ENCODE measurements at places on chromosomes 11 and 22.
A peak's percentile ranks its signal among the peaks of the same experiment; 100 is the strongest.

DNA sequence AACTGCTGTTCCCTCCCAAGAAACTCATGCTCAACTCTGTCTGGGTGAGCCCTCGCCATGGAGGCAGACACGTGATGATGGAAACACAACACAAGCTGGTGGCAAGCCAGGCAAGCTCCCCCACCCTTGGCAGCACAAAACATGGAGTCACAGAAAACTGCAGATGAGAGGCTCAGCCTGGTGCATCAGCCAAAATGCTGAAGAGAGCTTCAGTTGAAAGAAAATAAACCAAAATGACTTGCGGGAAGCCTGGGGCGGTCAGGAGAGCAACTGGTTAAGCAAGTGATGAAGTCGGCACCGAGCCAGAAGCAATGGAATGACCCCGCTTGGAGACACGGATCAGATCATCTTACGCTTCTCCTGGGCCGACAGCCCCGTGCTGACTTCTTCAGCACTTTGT is 68.3 kb downstream of the C11orf58 start:
- DNase-seq, result no peak

GRCh38 chr11:43397251-43397650 is 38.5 kb downstream of the TTC17 start:
- no peak for DNase-seq

GRCh38 chr11:75946531-75947530 is 131.8 kb downstream of the UVRAG start:
- DNase-seq, result no peak

DNA sequence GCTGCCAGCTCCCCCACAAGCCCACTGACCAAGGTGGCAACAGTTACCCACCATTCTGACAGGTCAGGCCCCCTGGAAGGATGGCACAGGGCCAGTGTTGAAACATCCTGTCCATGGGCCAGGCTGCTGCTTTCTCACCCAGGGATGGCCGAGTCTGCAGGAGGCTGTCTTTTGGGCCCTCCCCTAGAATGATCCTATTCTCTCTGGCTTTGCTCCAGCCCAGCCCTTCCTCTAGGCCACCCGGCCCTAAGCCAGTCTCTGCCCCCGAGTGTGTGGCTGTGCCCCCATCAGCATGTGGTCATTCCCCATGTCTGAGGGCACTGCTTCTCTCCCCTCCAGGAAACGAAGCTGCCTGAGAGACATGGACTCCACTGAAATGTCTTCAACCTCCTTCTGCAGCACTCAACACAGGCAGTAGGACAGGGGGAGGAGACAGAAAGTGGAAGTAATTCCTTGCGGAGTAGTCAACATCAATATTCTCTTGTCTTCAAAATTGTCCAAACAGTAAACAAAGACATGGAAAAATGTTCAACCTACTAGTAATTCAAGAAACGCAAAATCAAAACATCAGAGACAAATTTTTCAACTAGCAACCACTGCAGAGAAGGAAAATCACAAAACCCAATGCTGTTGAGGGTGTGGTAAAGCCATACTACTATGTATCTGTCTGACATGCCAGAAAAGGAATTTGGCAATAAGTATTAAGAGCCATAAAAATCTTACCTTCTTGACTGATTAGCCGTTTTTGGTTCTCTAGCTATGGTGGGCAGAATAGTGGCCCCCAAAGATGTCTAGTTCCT is 5.1 kb upstream of the SCARF2 start:
- DNase-seq, result no peak

GRCh38 chr11:64456509-64457320 is 97.8 kb downstream of the RPS6KA4 start:
- no peak for DNase-seq

- DNase-seq, result no peak
Measured at GRCh38 chr22:46827781-46828180, 65.3 kb downstream of the TBC1D22A start.

DNA sequence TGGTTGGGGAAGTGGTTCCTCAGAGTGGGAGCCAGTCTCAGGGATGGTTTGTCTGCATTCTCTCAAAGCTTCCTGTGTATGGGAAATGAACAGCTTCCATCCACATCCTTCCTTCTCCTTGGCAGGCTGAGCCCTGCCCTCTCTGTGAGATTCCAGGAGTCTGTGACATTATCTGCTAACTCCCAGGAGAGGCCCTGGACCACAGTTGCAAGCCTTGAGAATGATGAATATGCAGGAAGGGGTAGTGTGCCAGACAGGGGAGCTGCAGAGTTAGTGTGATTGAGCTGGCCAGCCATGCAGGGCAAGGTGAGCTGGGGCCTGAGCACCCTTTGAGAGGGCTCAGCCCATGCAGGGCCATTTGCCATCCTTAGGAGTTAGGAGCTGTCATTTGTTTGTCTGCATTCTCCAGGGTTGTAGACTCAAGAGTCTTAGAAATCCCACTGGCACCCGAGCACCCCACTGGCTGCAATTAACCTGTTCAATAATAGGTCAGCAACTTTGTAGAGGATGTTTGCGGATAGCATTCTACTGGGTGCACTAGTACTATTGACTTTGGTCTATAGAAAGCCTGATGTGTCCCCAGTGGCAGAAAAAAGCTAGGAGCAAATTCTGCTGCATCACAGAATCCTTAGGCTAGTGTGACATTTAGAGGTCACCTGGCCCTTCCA is 299.0 kb upstream of the CADM1 start:
- no peak for DNase-seq

- DNase-seq, result no peak
Measured at GRCh38 chr11:64074239-64074638, 38.5 kb downstream of the FLRT1 start.

GRCh38 chr11:57555393-57555792 is 12.1 kb downstream of the UBE2L6 start:
- DNase-seq, result no peak

GRCh38 chr11:22859756-22860155 is 518 bp downstream of the CCDC179 start:
- no peak for DNase-seq

DNA sequence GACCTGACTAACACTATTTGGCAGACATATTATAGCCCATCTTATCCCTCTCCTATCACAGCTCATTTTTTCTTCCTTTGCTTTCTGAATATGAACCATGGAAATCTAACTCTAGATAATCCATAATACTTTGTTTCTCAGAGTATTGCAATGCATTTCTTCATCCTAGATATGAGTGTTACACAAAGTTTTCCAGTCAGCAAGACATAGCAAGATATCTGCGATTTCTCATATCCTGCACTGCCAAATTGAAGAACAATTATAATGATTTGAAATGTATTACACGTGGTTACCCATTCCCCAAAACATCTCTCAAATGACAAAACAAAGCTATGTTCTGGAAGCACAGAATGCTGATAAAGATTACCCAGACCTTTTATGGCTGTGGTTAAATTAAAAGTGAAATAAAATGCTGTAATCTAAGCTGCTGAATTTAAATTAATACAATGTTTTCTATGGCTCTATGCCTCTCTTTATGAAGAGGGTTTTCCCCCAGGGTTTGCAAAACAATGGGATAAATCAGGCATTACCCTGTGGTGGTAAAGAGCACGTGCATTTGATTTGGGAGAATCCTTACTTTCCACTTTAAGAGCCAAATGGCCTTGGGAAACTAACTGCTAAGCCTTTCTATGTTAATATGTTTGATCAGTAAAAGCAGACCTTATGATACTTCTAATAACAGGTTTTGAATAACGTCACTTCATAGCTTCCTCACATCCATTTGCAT is 1291.0 kb upstream of the CNTN5 start:
- peak; percentile 68 for DNase-seq

DNA sequence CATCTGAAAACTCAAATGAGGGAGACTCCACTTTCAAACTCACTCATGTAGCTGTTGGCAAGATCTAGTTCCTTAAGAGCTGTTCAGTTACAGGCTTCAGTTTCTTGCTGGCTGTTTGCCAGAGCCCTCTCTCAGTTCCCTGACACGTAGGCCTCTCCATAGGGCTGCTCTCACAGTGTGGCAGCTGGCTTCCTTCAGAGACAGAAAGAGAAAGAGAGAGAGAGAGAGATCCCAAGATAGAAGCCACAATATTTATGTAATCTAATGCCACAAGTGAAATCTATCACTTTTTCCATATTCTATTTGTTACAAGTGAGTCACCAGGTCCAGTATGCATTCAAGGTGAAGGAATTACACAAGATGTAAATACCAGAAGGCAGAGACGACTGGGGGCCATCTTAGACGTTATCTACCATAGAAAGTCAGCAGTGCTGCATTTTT is 168.8 kb downstream of the RCN1 start:
- DNase-seq, result no peak

DNA sequence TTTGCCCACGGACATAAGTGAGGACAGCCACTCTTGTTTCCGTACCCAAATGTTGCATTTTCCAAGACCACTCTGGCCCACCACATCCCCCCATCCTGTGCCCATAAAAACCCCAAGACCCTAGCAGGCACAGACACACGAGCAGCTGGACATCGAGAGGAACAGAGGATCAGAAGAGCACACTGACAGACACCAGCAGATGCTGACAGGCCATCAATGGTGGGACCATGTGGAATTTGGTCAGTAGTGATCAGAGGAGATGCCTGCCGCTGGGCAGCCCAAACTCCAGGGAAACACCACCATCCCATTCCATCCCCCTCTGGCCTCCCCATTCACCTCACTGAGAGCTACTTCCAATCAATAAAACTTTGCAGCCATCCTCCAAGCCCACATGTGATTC is 87.0 kb downstream of the DLG2 start:
- no peak for DNase-seq

- DNase-seq, result no peak
Measured at GRCh38 chr11:61297746-61298145, 2.6 kb upstream of the VWCE start.

DNA sequence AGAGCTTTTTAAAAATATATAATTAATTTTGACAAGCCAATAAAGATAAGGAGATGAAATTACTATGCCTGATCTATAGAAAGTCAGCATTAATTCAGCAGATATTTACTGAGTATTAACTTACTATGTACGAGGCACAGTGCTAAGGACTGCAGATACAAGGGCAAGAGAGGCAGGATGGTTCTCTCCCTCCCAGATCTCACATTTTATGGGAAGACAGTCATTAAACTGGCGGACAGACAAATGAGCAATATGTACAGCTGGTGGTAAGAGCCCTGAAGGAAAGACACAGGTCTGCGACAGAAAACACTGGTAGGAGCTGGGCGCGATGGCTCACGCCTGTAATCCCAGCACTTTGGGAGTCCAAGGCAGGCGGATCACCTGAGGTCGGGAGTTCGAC is 36.8 kb downstream of the MCHR1 start:
- DNase-seq, result no peak

- no peak for DNase-seq
Measured at GRCh38 chr11:100800202-100800601, 113.1 kb downstream of the ARHGAP42 start.

DNA sequence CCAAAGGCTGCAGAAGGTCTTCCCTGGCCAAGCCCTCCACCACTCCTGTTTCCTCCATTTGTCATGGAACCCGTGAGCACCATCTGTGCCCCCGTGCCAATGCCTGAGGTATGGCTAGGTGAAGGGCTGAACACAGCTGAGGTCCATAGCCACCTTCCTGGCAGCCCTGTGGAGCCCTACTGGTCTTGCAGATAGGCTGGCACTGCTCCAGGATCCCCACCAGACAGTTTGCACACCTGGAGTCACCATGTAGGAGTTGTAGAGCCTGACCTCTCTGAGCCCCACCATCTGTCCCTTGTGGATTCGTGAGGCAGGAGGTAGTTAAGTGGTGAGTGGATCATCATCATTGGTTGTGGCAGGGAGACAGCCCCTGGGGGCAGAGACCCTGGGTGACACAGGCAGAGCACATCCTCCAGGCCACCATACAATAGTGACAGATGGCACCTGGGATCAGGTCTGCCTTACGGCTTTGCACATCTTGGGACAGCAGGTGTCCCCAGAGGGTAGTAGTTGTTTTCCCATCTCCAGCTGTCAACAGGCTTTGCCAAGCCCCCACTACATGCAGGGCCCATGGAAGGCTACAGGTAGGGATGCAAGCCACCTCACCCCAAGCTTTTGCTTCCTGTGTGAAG is 52.5 kb upstream of the SUSD2 start:
- no peak for DNase-seq

GRCh38 chr11:30859669-30860068 is 273.5 kb upstream of the MPPED2 start:
- no peak for DNase-seq

GRCh38 chr11:67464411-67465188 is 4.5 kb downstream of the TMEM134 start:
- peak; percentile 74 for DNase-seq

GRCh38 chr22:29503811-29504372 is 23.9 kb downstream of the NEFH start:
- no peak for DNase-seq

GRCh38 chr11:117828611-117829368 is 4.2 kb upstream of the FXYD2 start:
- DNase-seq, result no peak

DNA sequence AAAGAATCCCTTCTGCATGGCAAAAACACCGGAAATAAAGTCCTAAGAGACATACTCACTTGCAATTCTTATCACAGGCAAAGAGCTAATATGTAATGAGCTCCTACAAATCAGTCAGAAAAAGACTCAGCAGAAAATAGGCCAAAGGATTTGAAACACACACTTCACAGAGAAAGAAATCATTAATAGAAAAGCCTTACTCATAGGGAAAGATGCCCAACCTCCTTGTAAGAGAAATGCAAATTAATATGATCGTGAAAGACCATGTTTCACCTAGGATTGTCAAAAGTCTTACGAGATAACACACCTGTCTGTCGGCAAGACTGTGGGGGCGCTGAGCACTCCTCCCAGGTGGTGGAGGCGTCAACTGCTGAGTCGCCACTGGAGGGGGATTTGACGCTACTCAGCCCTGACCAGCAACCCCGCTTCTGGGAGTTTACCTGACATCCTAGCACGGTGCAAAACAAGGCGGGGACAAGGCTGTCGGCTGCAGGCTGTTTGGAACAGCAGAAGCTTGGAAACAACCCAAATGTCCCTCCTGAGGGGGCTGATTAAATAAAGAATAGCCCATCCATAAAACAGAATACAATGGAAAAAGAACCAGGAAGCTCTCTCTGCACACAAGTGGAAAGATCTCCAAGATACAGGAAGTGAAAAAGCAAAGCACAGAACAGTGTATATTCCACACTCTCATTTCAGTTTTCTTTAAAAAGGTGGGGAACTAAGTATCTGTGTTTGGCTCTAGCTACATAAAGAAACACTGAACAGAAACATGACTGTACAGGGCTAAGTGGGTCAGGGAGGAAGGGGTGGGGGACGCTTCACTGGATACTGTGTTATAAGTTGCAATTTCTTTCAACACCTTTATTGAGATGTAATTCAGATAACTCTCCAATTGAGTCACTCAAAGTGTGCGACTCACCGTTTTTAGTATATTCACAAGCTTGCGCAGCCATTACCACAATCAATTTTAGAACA is 11.5 kb downstream of the CSNK1E start:
- DNase-seq, result no peak

GRCh38 chr11:118415739-118416068 is 14.3 kb downstream of the ATP5MG start:
- no peak for DNase-seq

Measured in NCI-H1048 (cell line).